ENCODE measurements at places on chromosomes 13 and 19.

- DNase-seq: no peak
Observed at GRCh38 chr19:5030136-5030820, 61.4 kb downstream of the KDM4B start.

- DNase-seq: peak; percentile 44
Observed at GRCh38 chr19:12703046-12703445, 6.6 kb upstream of the FBXW9 start.

DNA sequence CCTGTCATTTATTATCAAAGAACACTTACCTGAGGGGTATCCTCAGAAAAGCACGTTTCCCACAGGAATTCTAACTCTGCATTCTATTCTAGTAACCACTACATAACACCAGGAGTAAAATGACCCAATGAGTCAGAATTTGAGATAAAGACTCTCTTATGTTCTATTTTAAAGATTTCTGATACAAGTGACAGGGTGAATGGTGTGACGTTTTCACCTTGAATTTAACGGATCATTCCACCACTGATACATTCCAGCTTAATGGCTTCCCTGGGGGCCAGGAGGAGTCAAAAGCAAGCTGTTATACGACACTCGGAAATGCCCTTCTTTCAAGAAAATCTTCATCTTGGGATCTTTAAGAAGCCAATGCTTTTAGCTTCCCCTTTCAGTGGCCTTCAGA is 55.2 kb downstream of the SLC7A1 start:
- no peak for DNase-seq

GRCh38 chr19:1523412-1524286 is at the start of gene PLK5:
TSS of gene PLK5 (plus strand) at chr19:1524077. CDS start at chr19:1526997, 2,920 bp downstream.
- DNase-seq: no peak

GRCh38 chr13:111217641-111218040 is 102.5 kb downstream of the ARHGEF7 start:
- DNase-seq: no peak

DNA sequence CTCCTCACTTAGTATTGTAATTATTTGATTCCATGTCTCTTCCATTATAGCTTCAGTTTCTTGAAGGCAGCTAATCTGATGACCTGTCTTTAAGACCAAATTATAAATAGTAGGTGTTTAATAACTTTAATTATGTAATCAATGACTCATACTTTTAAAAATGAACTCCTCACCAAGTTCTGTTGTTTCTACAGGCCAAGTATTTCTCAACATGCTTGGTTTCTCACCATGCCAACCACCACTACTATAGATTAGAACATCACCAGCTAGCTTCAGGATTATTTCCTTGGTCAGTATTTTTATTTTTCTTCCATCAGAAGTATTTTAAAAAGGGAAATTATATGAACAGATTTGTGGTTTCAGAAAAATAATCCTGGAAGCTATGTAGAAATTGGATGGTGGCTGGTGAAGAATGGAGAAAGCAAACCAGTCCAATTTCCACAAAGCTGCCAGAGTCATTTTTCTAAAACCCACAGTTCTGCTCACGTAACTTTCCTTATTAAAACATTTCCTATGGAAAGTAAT is 237.7 kb upstream of the DACH1 start:
- DNase-seq: no peak

DNA sequence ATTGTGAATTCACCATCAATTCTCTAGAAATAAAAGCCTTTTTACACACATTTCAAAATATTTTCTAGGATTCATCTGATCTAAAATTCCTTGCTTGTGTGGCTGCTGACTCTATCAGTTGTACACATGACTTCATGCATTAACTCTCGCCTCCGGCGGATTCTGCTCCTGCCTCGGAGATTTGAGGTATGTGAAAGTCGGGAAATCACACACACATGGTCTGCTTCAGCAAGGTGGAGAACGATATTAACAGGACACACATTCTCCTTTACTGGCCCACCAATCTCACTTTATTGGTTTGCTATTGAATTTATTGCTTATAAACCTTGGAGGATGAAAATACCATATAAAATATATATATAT is 855.7 kb downstream of the SLITRK5 start:
- DNase-seq: no peak

DNA sequence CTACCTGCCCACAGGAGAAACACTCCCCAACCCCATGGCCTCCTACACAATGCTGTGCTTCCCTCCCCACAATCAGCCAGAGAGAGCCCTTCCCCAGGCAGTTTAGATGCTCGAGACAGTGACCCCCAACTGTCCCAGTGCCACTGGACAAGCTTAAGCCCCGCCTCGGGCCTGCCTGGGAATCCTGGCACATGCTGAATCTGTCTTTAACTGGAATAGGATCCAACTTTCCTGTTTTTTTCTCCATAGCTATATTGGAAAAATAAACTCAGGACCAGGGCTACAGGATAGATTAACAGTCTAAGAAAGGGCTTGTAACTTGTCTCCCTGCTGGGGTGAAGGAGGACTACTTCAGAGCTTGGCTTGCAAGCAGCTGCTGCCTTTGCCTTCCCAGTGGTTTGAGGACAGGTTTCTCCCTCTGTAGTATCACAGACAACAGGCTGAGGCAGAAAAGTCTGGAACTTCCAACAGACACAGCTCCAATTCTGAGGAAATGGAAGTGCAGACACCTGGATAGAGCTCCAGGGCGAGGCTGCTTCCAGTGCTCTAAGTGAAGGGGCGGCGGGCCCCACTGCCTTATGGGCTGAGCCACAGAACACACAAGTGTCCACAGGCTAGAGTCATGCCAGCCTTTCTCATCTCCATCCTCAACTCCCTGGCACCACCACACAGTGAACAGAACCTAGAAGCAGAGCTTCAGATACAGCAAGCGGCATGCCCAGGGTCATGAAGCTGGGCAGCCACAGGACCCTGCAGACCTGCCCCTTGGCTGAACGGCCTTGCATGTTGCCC is 228.3 kb downstream of the TUBA3C start:
- DNase-seq: no peak
